Epithelial cell of proximal tubule (primary cell): ENCODE measurements at places on chromosomes 13 and 19.

- DNase-seq = no peak
Observed at GRCh38 chr13:106424805-106425204, 110.7 kb downstream of the EFNB2 start.

- DNase-seq = no peak
Observed at GRCh38 chr13:50584856-50585580, 258.5 kb downstream of the DLEU7 start.

GRCh38 chr13:21256351-21256761, 79.9 kb downstream of the MRPL57 start:
- DNase-seq = no peak

DNA sequence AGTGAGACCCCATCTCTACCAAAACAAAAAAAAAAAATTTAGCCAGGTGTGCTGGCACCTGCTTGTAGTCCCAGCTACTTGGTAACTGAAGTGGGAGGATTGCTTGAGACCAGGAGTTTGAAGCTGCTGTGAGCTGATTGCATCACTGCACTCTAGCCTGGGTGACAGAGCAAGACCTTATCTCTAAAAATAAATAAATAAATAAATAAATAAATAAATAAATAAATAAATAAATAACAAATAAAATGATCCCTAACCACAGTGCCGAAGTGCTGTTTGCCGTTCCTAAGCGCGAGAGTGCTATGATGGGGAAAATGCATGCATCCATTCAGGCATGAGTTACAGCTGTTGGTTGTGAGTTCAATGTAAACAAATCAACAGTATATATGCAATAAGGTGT, 27.2 kb downstream of the WDR88 start:
- no peak for DNase-seq

DNA sequence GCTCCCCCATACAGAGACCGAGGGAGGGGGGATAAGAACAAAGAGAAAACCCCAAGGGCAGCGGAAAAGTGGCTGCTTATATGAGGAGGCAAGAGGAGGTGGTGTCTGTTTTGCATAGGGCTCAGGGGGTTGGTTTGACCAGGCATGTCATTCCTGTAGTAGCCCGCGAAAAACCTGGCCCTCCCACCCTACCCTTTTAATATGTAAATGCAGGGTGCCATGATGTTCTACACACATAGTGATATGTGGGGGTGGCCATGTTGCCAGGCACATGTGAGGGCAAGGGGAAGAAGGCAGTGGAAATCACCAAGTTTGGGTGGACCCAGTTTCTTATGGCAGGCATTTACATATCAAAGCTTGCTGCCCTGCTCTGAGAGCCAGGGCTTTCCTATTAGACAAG, 203.5 kb upstream of the UBL3 start:
- no peak for DNase-seq

DNA sequence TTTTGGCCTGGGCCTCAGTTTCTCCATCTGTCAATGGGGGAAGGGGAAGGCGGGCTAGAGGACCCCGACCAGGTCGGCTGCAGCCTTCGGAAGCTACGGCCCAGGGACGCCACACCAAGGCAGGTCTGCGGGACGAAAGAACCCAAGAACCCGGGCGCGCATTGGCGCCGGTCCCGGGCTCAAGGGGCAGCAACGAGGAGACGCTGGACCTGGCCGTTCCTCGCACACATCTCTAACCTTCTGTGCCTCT, 739 bp upstream of the ILF3 start:
- DNase-seq = no peak

DNA sequence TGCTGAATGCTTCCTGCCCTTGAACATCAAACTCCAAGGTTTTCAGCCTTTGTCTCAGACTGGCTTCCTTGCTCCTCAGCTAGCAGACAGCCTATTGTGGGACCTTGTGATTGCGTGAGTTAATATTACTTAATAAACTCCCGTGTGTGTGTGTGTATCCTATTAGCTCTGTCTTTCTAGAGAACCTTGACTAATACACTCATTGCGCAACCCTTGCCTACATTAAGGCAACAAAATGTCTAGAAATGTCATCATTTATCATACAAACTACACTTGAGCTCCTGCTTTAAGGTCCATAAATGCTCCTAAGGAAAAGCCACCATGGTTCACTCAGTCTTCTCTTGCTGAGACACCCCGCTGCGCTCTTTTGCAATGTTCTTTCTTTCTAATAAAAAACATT, 2861.0 kb downstream of the PCDH9 start:
- DNase-seq = no peak

- DNase-seq = no peak
Observed at GRCh38 chr19:15169541-15170285, 31.1 kb downstream of the NOTCH3 start.

DNA sequence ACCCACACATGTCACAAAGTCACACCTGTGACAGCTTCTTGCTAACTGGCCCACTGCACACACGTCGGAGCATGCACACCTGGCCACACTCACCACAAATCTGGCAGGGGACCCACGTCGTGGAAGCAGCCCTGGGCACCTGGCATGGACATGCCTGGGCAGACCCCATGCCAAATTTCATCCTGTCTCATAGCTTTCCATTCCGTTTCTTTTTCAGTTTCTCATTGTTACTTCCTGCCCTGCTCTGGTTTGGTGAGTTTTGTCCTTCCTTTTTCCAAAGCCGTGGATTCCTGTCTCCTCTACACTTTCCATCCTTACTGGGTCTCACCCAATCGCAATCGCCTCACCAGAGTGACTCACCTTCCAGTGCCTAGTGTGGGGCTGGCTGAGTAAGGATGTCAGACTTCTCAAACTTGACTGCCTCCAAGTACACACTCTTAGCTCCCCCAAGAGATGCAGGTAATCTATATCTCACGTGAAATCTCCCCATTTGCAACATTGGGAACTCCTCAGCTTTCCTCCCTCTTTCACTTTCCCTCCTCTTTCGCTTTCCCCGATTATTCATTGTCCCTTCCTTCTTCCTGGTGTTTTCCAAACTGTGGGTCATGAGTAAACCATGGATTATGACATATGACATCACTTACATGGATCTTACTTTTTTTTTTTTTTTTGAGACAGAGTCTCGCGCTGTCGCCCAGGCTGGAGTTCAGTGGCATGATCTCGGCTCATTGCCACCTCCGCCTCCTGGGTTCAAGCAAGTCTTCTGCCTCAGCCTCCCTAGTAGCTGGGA, 1.6 kb upstream of the BBC3 start:
- DNase-seq = no peak

GRCh38 chr19:19059018-19059836, 4.6 kb upstream of the SLC25A42 start:
- no peak for DNase-seq

- DNase-seq = no peak
Observed at GRCh38 chr13:24270639-24271141, 38.7 kb upstream of the C1QTNF9 start.

DNA sequence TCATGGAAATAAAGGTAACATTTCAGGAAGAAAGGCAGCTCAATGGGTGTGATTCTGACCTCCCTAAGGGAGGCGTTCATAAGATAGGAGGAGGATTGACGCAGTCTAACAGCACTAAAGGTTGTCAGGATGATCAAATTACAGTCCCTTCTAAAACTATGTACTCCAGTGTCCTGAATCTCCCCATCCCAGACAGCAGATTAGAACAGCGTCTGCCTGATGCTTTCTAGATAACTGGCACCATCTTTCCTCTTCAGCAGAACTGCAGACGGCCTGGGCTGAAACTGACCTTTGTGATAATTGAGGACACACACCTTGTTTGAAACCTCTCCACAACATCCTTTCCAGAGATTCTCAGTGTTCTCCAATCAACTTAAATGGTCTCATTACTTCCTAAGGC, 25.5 kb upstream of the SACS start:
- no peak for DNase-seq

DNA sequence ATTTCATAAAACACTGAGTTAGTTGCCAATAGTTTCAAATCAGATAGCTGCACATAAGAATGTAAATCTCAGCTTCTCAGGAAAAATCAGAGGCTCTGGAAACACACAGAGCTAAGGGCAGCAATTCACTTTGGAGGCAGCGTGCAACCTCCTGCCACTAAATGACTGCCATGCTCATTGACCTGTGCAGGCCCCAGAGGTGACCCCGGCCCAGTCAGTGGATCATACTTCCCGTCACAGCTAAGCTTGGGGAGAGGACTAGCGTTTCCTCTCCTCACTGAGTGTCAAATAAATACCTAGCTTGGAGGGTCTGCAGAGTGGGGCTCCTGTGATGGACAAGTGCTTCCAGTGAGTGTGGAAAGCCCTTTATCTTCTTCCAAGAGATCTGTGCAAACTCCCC, 67.2 kb downstream of the UQCRFS1 start:
- no peak for DNase-seq

DNA sequence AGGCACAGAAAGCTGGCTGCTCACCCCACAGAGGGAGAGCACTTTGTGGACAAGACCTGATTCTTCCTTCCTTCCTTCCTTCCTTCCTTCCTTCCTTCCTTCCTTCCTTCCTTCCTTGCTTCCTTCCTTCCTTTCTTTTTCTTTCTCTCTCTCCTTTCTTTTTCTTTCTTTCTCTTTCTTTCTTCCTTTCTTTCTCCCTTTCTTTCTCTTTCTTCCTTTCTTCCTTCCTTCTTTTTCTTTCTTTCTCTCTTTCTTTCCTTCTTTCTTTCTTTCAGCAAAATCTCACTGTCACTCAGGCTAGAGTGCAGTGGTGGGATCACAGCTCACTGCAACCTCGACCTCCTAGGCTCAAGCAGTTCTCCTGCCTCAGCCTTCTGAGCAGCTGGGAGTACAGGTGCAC, 263.9 kb downstream of the UQCRFS1 start:
- no peak for DNase-seq

DNA sequence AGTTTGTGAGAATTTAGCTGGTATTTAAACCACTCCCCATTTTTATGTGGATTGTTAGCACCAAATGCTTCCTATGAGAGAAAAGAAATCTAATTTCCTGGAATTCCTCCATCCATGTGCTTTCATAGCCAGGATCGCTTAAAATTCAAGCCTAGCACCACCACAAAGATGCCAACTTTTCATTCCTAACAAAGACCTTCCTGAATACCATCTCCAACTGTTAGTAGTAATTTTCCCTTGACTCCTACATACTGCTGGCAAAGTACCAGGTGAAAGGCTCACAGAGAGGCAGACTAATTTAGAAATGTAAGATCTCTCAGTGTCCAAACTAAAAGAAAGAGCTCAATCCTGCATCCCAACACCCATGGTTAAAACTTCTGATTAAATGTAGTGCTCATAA, 386.3 kb downstream of the KCTD12 start:
- no peak for DNase-seq

DNA sequence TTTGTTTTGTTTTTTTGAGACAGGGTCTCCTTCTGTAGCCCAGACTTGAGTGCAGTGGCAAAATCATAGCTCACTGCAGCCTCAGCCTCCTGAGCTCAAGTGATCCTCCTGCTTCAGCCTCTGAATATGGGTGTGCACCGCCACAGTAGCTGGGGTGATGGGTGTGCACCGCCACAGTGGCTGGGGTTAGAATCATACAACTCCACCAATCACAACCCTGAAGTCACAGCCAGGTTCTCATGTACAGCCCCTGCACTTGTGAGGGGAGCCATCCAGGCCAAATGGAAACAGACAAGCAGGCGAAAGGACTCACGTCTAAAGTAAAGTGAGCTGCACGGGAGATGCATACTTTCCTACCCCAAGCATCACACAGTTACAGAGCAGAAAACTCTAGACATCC, 63.1 kb upstream of the RANBP3 start:
- no peak for DNase-seq

DNA sequence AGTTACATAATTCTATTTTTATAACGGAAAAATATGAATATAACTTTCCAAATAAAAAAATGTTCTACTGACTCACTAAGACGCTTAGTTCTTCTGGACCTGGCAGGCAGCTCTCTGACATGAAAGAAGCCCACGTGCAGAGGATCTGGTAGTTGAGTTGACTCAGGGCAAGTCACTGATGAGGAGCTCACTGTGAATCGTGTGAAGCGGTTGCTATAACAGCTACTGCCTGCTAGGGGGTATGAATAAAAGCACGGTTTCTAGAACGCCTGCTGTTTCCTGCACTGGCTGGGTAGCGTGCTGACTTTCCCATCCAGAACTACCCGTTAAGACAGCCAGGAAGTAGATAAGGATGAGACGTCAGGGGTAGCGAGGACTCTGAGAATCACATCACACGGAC, 54.7 kb upstream of the WASF3 start:
- DNase-seq = no peak

DNA sequence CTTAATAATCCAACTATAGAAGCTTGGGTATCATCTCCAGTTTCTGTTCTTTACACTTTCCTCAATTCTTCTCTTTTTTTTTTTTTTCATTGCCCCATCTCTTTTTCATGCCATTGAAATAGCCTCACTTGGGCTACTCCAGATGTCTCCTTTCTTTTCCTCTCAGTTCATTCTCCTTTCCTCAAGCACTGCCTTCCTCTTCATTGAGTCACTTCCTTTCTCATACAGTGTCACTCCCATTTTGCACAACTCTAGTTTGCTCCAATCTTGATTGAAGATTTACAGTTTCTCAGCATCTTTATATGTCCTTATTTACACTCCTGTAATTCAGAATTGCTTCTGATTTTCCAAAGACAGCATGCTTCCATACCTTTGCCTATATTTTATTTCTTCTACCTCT, 61.3 kb downstream of the IPO5 start:
- no peak for DNase-seq
